ENCODE measurements at places on chromosomes 5 and 9. TPM values are rescaled to one million over a fixed set of nuclear protein-coding genes. Genes with fewer than 3 reads are reported as not detected.

Gene FOXD4L5
- 0.25 TPM for total RNA-seq

Gene OR1Q1
- total RNA-seq = not detected

Gene SEMA6A
- total RNA-seq = 26.3 TPM

Gene TAF11L10
- total RNA-seq = not detected

Gene SPTAN1
- total RNA-seq = 408 TPM

Gene ANKRD33B
- 25.3 TPM for total RNA-seq

Gene QRFP
- not detected for total RNA-seq

DNA sequence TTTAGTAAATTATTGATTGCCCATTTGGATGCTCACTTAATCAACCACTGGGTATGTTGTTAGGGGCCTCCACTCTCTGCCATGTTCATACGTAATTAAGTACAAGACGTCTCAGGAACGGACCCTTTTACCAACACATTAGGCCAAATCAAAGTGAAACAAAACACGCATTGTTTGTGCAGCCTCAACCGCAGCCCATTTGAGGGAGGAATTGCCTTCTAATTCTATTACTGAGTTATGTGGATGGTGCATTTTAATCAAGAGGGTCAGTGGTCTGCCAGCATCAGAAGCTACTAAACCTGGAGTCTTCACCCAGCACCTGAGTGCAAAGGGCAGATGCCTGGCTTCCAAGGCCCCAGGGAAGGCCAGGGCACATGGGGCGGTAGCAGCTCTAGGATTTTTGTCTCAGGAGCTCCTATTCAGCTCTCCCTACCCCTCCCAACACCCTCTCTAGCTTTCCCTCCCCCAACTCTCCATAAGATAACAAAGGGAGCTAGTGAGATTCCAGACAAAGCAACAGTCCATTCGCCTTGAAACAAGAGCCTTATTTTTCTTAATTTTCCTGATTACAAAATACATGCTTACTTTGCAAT lies 7.9 kb upstream of the MED27 start:
- H3K27me3 ChIP-seq = no peaks in the 10 kb centered on the region
- no peaks in the 10 kb centered on the region for H3K4me1 ChIP-seq
- no peaks in the 10 kb centered on the region for H3K36me3 ChIP-seq
- no peak overlapping the region for H3K4me3 ChIP-seq
- H3K27ac ChIP-seq = no peak overlapping the region
- no peak for DNase-seq

GRCh38 chr5:171867786-171868185 lies 82.2 kb downstream of the SMIM23 start:
- H3K27ac ChIP-seq = no peak overlapping the region
- DNase-seq = no peak
- no peak overlapping the region for H3K4me3 ChIP-seq
- H3K27me3 ChIP-seq = no peaks in the 10 kb centered on the region
- H3K4me1 ChIP-seq = no peaks in the 10 kb centered on the region

DNA sequence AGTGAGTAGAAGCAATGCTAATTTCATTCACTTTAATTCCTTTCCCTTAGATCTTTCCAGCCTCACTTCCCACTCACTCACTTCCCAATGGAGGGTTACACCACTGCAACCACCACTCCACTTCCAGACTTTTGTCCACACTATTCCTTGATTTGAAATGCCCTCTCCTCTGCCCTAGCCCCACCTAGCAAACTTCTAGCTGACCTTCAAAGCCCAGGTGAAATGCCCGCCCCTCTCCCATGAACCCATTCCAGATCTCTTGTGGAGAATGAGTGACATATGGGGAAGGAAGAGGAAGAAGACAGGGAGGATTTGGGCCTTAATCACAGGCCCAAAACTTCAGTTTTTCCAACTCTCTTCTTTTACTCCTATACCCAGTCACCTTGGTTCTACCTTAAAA lies 37.1 kb downstream of the PFDN1 start:
- H3K4me1 ChIP-seq = peaks cover 5% of the 10 kb centered on the region
- no peak overlapping the region for H3K27ac ChIP-seq
- no peaks in the 10 kb centered on the region for H3K36me3 ChIP-seq
- DNase-seq = no peak
- no peak overlapping the region for H3K4me3 ChIP-seq
- H3K27me3 ChIP-seq = no peaks in the 10 kb centered on the region

GRCh38 chr5:89246864-89247263 lies 363.9 kb upstream of the MEF2C start:
- DNase-seq = no peak
- H3K4me1 ChIP-seq = no peaks in the 10 kb centered on the region
- no peaks in the 10 kb centered on the region for H3K36me3 ChIP-seq
- H3K27ac ChIP-seq = no peak overlapping the region

DNA sequence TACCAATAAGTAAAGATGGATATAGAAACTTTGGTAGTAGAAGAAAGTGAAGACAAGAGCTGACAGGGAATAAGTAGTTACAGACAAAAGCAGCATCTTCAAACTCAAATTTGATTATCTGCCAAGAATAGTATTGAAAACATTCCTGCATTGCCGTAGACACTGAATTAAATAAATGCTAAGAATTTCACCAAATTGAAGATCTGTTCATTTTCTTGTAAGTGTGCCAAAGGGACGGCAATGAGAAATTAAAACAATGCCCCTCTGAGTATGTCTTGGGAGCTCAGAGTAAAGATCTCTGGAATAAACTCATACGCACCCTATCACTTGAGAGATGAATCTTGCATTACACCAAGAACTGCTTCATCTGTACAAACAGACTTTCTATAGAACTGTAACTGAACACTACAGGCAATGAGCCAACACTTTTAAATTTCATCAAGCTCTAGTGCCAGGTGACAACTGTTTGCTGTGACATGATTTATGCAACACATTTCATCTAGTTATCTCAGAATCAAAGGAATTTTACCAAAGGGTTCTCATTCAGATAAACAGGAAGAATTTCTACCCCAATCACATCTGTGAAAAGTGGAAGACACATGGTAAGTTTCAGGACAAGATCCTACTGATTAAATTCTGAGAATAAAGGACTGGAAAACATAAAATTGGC lies 66.9 kb downstream of the RFX3 start:
- H3K36me3 ChIP-seq = no peaks in the 10 kb centered on the region
- H3K27ac ChIP-seq = no peak overlapping the region
- H3K27me3 ChIP-seq = no peaks in the 10 kb centered on the region
- DNase-seq = no peak
- no peaks in the 10 kb centered on the region for H3K4me1 ChIP-seq
- no peak overlapping the region for H3K4me3 ChIP-seq

DNA sequence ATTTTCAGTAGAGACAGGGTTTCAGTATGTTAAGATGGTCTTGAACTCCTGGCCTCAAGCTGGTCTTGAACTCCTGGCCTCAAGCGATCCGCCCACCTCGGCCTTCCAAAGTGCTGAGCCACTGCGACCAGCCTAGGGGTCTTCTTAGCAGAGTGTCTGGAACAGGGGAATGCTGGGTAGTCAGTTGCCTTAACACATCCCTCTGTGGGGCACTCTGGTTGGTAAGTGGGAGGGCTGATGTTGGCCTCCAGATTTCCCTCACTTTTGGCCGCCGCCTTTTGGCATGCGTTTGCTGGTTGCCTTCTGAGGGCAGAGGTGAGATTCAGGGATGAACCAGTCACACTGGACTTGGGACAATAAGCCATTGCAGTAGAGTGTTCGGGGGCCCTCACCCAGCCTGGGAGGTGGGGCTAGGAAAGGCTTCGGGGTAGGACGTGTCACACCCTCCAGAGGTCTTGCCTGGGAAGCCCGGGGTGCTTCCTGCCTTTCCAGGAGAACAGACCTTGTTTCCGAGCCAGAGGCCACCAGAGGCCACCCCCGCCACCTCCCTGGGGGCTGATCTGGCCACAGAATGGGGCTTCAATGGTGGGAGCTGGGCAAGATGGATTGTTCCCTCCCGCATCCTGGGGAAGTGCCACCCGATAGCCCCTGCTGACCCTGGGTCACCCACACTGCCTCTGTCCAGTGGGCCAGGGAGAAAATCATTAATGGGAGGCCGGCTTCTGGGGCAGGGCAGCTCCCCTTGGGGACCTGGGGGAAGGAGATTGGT lies 13.3 kb downstream of the FGF18 start:
- no peaks in the 10 kb centered on the region for H3K36me3 ChIP-seq
- H3K4me3 ChIP-seq = no peak overlapping the region
- no peaks in the 10 kb centered on the region for H3K4me1 ChIP-seq

GRCh38 chr9:14911046-14911445 lies 818 bp upstream of the FREM1 start:
- H3K4me1 ChIP-seq = peaks cover 10% of the 10 kb centered on the region
- H3K27ac ChIP-seq = no peak overlapping the region
- DNase-seq = no peak
- no peaks in the 10 kb centered on the region for H3K36me3 ChIP-seq

- no peak for DNase-seq
- no peaks in the 10 kb centered on the region for H3K27me3 ChIP-seq
- H3K27ac ChIP-seq = no peak overlapping the region
- H3K4me3 ChIP-seq = no peak overlapping the region
- no peaks in the 10 kb centered on the region for H3K4me1 ChIP-seq
These were observed 340.3 kb downstream of the KCNN2 start for GRCh38 chr5:114702136-114702535.

GRCh38 chr5:122019919-122020590 lies 58.0 kb downstream of the LOX start:
- H3K4me1 ChIP-seq = no peaks in the 10 kb centered on the region
- DNase-seq = no peak
- no peak overlapping the region for H3K4me3 ChIP-seq
- H3K27me3 ChIP-seq = no peaks in the 10 kb centered on the region
- no peak overlapping the region for H3K27ac ChIP-seq

GRCh38 chr5:100828898-100829356 lies 74.2 kb downstream of the ST8SIA4 start:
- no peaks in the 10 kb centered on the region for H3K36me3 ChIP-seq
- H3K4me3 ChIP-seq = no peak overlapping the region
- no peak overlapping the region for H3K27ac ChIP-seq
- peaks cover 13% of the 10 kb centered on the region for H3K4me1 ChIP-seq
- H3K27me3 ChIP-seq = no peaks in the 10 kb centered on the region

- no peak overlapping the region for H3K27ac ChIP-seq
- H3K36me3 ChIP-seq = no peaks in the 10 kb centered on the region
- no peak overlapping the region for H3K4me3 ChIP-seq
- H3K27me3 ChIP-seq = no peaks in the 10 kb centered on the region
These were observed 143.3 kb upstream of the SMARCA2 start for GRCh38 chr9:1871626-1872419.

GRCh38 chr5:146240951-146241350 lies 37.5 kb downstream of the RBM27 start:
- H3K27me3 ChIP-seq = no peaks in the 10 kb centered on the region
- no peak overlapping the region for H3K27ac ChIP-seq
- no peaks in the 10 kb centered on the region for H3K36me3 ChIP-seq
- DNase-seq = no peak
- no peak overlapping the region for H3K4me3 ChIP-seq

- DNase-seq = no peak
- H3K4me1 ChIP-seq = no peaks in the 10 kb centered on the region
- H3K4me3 ChIP-seq = no peak overlapping the region
- H3K27ac ChIP-seq = no peak overlapping the region
These were observed 13.9 kb downstream of the PTTG1 start for GRCh38 chr5:160435532-160435931.

GRCh38 chr9:15353892-15354291 lies 46.9 kb upstream of the TTC39B start:
- DNase-seq = no peak
- peaks cover 5% of the 10 kb centered on the region for H3K4me1 ChIP-seq
- H3K4me3 ChIP-seq = no peak overlapping the region
- H3K27me3 ChIP-seq = no peaks in the 10 kb centered on the region

- no peaks in the 10 kb centered on the region for H3K4me1 ChIP-seq
- no peak overlapping the region for H3K27ac ChIP-seq
- H3K4me3 ChIP-seq = no peak overlapping the region
- H3K27me3 ChIP-seq = no peaks in the 10 kb centered on the region
- no peak for DNase-seq
These were observed 1.6 kb upstream of the GDA start for GRCh38 chr9:72147676-72148075.

DNA sequence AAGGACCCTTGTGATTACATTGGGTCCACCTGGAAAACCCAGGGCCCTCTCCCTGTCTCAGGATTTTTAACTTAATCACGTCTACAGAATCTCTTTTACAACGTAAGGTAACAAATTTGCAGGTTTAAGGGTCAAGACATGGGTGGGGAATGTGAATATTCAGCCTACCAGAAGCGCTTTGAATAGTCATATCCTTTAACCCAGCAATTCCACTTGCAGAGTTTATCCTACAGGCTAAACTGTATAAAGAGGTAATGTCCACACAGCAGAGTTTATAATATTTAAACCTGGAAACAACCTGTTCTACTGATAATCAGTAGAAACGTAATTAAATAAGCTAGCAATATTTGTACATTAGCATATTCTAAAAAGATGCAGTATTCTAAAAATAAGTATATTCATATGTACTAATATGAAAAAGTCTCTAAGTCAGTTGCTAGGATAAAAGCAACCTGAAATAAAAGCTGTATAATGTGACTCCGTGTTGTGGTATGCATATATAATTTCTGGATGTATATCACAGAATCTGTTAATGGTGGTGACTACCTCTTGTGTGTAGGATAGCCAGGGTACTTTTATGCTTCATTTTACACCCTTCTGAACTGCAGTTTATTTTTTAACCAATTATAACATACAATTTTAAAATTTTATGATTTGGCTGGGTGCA lies 14.1 kb upstream of the NIPAL4 start:
- H3K36me3 ChIP-seq = no peaks in the 10 kb centered on the region
- peaks cover 24% of the 10 kb centered on the region for H3K4me1 ChIP-seq
- no peak overlapping the region for H3K27ac ChIP-seq
- no peak for DNase-seq
- H3K4me3 ChIP-seq = no peak overlapping the region

GRCh38 chr5:126188804-126189203 lies 234.4 kb upstream of the GRAMD2B start:
- no peak overlapping the region for H3K4me3 ChIP-seq
- no peaks in the 10 kb centered on the region for H3K36me3 ChIP-seq
- no peak for DNase-seq
- H3K27me3 ChIP-seq = no peaks in the 10 kb centered on the region
- no peaks in the 10 kb centered on the region for H3K4me1 ChIP-seq

DNA sequence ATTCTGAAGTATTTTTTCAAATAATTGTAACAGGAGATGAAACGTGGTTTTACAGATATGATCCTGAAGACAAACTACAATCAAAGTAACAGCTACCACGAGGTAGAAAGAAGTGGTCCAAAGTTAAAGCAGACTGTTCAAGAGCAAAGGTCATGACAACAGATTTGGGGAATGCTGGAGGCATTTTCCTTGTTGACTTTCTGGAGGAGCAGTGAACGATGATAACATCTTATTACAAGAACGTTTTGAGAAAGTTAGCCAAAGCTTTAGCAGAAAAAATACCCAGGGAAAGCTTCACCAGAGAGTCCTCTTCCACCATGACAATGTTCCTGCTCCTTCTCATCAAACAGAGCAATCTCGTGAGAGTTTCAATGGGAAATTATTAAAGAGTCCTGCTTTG lies 145.4 kb upstream of the NREP start:
- no peak overlapping the region for H3K27ac ChIP-seq
- no peak for DNase-seq
- no peaks in the 10 kb centered on the region for H3K27me3 ChIP-seq
- H3K4me1 ChIP-seq = peaks cover 6% of the 10 kb centered on the region
- no peaks in the 10 kb centered on the region for H3K36me3 ChIP-seq
- H3K4me3 ChIP-seq = no peak overlapping the region
